ENCODE measurements at places on chromosomes 4 and X.
A peak's percentile ranks its signal among the peaks of the same experiment; 100 is the strongest.

GRCh38 chrX:24506082-24506481 is 41.0 kb downstream of the PDK3 start:
- DNase-seq, result no peak

DNA sequence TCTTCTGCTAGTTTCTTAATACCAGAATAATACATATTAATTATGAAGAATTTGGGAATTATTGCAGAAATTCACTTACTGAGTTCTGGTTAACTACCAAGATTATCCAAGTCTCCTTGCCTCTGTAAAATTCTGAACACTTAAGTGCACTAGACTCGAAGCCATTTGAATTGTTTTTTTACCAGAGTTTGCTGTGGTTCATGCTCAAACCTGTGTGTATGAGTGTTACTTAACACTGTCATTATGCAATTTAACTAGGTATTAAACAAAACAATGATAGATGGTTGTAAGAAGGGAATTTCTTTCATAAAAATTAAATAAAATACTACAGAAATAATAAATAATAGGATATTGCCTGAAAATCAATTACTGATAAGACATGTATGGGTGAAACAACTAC is 145.6 kb upstream of the FAT4 start:
- DNase-seq, result no peak

- DNase-seq, result no peak
Measured at GRCh38 chr4:109648997-109649575, 54.2 kb downstream of the CASP6 start.

DNA sequence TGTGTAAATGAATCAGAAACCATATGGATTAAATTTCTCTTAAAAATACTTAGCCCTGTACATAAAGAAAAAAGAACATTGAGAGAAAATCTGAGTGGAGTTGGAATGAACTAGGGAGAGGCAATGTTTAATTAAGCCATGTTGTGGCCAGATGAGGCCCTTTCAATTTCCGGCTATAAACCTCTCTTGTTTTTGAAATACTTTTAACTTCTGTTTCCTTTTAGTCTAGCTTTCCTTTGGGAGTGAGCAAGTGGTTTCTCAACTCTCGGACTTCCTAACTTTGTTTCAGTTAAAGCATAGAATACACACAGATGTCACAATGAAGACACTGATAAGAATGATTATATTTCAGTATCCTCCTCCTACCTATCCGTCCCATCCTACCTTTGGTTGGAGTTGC is 197.2 kb downstream of the ARHGAP24 start:
- peak; percentile 28 for DNase-seq

DNA sequence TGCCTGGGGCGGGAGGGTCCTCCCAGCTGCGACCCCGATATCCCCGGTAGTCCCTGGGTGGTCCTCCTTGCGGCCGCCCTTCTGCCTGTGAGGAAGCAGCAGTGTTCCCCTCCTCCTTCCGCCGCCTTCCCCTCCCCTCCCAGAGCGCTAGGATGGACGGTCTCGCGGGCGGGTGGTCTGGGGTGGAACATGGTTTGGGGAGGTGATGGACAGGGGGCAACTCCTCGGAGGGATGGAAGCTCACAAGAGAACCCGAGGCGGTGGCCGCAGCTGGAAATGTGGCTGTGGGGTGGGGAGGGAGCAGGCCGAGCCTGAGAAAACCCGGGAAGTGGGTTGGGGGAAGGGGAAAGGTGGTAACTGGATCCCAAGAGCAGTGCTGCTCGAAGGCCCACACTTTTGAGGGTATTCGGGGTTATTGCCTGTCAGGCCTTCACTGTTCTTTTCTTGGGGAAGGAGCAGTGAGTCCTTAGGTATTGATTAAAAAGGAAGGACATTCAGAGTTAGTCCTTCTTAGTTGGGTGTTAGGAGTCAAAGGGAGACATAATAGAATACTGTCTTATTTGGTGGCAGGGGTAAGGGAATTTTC is 581 bp downstream of the UBE2K start:
- DNase-seq, result peak; percentile 51

GRCh38 chr4:40916880-40917279 is 167.1 kb downstream of the NSUN7 start:
- DNase-seq, result no peak

DNA sequence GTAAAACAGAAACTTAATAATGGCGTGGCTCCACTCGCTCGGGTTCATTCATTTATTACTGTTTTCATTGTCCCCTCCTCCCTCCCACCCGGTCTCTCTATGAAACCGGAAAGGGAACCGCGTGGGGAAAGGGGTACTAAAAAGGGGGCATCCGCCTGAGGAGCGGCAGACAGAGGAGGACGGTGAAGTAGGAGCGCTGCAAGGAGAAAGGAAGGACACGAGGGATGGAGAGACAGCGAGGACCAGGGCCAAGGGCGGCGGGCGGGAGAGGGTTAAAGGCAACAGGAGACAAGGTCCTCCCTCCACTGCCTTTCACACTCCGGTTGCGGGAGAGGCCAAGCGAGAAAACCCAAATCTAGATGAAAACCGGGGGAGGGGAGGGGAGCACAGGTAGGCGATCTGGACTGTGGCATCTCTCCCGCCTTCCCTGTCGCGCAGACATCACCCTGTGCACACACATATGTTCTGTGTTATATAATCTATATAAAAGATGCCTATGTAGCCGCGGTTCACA is 829 bp downstream of the ELOVL6 start:
- DNase-seq, result peak; percentile 72

DNA sequence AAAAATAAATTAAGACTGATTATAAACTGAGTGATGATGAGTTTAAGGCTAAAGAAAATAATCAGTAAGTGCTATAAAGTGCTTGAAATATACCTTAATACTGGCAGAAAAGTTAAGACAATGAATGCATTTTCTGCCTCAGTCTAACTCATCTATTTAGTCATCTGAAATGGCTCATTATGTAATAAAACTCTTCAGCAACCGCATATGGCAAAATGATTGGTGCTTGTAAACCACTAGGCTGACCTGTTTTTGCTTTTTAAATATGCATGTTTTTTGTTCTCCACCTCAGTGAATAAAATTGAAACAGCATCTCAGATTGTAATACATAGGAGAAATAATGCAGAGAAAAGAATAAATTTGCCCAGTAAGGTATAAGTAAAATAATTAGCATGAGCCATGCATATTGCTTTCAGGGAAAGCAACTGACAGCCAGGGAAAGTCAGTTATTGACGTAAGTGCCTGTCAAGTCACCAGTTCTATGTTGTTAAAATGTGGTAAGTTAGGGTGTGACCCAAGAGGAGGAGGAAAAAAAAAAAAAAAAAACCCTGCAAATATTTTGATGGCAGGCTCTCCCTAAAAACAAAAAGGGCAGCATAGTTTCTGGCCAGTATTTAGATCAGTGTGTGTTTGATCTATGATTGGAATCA is 167.5 kb downstream of the PALLD start:
- no peak for DNase-seq

DNA sequence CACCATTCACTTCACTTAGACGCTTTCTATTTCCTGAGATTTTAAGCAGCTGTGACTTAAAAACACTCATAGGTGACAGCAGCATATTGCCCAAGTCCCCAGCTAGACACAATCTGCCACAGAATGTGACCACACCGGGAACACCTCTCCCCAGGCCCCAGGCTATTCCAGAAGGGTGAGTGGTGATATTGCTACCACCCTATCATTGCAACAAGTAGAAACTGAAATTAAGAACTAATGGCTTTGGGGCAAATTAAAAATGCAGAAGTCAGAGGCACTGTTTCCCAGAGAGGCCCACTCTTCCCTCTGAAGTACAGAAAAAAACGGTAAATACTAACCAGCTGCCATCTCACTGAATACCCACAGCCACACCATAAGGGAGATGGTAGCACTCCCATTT is 35.0 kb downstream of the QDPR start:
- DNase-seq, result peak; percentile 64

- DNase-seq, result no peak
Measured at GRCh38 chr4:177453116-177453515, 10.9 kb upstream of the AGA start.

GRCh38 chrX:97756879-97757278 is 873.2 kb downstream of the RPA4 start:
- DNase-seq, result no peak
